CD4-positive, alpha-beta T cell treated with Interleukin-10 for 1 hour (primary cell): ENCODE measurements at places on chromosomes 12 and 14.

- no peak for DNase-seq
These were observed 289.9 kb upstream of the CAND1 start for GRCh38 chr12:66979251-66979650.

DNA sequence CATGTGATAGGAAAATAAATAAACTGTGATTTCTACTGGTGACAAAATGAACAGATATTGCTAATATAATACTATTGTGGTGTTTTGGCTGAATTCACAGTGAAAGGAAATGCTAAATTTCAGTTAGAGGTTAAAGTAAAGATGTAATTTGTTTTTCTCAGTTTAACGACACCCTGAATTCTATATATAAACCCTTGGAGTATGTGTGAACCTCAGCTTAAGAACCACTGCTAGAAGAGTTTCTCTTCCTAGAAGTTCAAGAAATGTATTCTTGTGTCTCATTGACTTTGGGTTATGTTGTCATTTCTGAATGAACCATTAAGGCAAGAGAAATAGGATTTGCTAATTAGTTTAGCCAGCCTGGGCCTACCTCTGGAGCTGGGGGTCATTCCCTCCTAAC, 8.2 kb downstream of the FBXO34 start:
- DNase-seq = no peak

GRCh38 chr14:100604709-100605108, 17.5 kb upstream of the BEGAIN start:
- no peak for DNase-seq

GRCh38 chr12:26090836-26091510, 33.9 kb downstream of the BHLHE41 start:
- DNase-seq = no peak

DNA sequence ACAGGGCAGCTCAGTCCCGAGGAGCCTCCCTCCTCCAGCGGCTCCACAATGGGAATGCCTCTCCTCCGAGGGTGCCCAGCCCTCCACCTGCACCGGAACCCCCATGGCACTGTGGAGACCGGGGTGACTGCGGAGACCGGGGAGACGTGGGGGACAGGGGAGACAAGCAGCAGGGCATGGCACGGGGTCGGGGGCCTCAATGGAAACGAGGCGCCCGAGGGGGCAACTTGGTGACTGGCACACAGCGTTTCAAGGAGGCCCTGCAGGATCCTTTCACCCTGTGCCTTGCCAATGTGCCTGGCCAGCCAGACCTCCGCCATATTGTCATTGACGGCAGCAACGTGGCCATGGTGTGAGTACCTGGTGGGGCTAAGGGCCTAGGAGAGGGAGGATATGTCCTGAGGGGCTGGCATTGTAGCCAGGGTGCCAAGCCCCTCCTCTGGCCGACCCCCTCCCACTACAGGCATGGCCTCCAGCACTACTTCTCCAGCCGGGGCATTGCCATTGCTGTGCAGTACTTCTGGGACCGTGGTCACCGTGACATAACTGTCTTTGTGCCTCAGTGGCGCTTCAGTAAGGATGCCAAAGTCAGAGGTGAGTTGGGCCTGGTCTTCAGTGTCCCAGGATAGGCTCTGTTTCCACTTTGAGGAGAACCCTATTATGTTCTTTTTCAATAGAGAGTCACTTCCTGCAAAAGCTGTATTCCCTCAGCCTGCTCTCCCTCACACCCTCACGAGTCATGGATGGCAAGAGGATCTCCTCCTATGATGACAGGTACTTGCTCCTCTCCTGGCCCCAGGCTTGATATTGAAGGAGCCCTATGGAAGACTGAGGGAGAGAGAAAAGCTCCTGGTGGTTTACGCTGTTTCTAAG, 2.7 kb downstream of the KHNYN start:
- no peak for DNase-seq

DNA sequence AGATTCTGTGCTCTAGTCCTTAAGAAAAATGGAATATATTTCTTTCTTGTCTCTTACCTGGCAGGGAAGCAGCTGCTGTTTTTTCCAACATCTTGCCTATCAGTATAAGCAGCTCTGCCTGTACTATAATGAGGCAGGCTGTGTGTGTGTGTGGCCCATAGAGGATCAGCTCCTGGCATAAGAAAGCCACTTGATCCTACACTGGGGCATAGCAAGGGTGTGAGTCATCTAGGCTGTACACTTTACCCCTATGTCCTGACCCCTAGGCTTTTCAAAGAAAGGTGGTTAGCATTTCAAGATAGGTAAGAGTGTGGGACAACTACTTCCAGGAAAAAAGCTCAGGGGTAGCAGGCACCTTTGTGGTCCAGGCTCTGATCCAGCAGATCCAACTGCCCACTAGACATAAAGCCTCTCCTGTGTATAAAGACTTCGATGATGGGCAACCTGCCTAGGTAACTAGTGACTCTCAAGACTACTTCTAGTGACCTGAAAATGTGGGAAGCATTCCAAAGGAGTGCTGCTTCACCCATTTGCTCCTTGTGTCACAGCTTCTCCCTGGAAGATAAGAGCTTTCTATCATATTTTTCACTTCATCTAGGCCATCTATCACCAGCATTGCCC, 4.9 kb upstream of the SENP1 start:
- DNase-seq = no peak

DNA sequence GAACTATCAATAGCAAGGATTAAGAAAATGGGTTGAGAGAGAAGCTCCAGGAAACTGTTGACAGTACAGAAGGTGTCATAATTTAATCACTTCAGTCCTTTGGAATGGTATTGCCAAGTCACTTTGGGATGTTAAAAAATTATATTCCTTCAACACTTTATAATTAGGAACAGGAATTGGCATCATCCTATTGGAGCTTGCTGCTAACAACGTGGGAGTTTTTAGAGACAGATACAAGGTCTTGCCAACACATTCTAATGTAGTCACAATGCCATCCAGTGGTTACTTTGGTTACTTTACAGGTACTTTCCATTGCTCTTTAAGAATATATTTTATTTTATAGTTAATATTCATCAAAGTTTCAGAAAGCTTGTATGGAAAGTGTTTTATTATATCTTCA, 310.1 kb downstream of the SYT1 start:
- DNase-seq = no peak

DNA sequence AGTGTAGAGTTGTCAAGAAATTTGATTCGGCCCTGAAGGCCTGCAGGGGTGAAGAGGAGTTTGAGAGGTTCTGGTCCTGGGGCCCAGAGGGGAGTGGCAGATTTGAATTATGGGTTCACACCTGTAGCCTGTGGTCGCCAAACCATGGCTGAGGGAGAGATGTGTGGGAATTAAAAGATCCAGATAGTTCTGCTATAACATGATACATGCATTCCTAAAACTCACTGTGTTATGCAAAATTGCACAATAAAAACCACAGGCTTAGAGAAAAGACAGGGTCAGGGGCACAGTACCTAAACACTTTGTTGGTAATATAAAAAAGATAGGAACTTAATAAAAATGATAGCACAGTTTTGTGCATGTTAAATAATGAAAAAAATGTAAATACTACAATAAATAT, 106.2 kb downstream of the TMEM30B start:
- no peak for DNase-seq

DNA sequence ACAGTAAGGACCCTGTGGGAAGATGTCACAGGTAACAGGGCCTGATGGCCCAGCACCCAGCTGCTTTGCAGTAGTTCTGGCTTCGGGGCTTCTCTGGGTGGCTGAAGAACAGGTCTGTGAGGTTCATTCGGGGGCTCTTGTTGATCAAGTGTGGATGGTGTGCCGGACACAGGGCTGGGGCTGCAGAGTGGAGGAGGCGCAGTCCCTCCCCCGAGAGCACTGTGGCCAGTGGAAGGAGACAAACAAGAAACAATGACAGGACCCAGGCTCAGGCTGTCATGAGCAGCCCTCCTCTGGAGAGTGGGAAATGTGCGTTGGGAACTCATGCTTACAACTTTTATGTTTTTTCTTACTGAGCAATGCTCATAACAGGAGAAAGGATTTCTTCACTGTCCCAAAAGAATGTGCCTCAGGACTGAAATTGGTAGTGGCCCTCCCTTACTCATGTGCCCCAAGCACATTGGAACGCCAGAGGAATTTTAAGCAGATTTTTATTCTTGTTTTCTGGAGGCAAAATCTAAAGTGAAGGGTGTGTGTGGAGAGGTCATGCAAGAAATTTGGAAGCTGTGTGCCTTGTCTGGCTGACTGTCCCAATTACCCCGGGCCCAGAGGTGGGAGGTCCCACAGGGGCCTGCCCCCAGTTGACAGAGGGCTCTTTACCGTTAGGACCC, 233.8 kb downstream of the CACNA1C start:
- DNase-seq = no peak

GRCh38 chr14:69701291-69701690, 65.7 kb upstream of the SRSF5 start:
- no peak for DNase-seq

DNA sequence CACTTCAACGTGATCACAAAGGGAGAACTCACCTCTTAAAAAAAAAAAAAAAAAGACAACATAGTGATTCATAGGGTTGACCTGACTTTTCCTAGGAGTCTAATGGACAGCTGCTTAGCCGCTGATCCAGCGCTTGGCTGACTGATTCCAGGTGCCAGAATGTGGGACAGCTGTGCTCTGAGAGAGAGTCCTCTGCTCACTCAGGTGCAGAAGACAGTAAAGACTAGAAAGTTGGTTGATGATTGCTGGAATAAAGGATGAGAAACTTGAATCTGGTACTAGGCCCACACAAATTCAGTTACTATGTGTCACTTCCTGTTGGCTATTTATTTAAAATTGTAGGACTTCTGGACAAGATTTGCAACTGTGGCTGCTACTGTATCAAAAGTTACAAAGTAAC, 229.4 kb downstream of the CHST11 start:
- no peak for DNase-seq

- DNase-seq = no peak
These were observed 313.2 kb upstream of the DIO3 start for GRCh38 chr14:101247842-101248725.

- DNase-seq = no peak
These were observed 23.2 kb upstream of the LYZ start for GRCh38 chr12:69324797-69325466.

DNA sequence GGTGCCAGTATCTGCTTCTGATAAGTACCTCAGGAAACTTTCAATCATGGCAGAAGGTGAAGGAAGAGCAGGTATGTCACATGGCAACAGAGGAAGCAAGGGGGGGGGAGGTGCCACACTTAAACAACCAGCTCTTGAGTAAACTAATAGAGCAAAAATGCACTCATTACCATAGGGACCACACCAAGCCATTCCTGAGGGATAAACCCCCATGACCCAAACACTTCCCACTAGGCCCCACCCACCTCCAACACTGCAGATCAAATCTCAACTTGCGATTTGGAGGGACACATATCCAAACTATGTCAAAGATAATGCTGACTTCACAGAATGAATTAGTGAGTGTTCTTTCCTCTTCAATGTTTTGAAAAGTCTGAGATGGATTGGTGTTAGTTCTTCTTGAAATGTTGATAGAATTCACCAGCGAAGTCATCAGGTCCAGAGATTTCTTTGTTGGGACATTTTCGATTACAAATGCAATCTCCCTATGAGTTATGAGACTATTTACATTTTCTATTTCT, 16.6 kb downstream of the TFCP2 start:
- no peak for DNase-seq

GRCh38 chr14:50039734-50040400, 76.5 kb downstream of the VCPKMT start:
- peak; percentile 31 for DNase-seq

DNA sequence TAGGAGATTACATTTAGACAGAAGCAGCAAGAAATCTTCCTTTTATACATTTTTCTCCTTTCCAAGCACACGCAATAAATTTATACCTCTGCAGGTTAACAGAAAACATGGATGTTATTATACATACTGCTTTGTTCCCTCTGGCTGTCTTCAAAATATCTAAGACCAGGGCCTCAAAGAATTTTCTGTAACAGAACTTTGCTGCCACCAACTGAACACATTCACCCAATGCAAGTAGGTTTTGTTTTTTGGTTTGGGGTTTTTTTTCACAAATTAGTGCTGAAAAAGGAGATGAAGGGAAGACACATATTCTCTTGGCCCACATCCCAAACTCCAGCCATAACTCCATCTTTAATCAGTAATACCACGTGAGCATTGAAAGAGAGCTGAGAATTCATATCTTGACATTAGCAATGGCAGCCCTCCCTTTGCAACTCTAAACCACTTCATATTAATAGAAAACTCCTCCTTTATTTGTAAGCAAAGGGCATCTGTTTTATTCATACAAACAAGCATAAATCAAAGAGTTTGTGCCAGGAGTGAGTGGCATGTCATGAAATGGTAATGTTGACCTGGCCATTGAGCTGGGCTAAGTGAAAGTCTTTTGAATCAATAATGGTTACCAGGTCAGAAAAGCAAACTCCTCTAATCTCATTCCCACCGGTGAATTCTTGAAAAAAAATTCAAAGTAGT, 150.8 kb upstream of the FSCB start:
- no peak for DNase-seq

DNA sequence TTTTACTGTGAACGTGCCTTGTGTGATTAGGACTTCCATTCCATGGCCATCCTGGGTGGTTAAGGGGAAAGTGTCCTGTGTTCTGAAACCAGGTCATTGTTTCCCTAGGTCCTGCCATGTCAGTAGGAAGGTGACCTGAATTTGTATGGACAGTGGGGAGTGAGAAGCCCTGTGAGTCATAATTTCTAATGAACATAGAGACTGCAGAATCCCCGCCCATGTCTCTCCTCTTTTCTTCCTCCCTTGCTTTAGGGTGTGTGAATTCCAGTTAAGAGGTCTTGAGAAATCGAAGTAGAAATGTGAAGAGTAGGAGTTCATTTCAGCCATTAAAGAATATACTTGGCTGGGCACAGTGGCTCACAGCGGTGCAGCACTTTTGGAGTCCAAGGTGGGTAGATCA, 8.1 kb downstream of the TTC9 start:
- DNase-seq = no peak

DNA sequence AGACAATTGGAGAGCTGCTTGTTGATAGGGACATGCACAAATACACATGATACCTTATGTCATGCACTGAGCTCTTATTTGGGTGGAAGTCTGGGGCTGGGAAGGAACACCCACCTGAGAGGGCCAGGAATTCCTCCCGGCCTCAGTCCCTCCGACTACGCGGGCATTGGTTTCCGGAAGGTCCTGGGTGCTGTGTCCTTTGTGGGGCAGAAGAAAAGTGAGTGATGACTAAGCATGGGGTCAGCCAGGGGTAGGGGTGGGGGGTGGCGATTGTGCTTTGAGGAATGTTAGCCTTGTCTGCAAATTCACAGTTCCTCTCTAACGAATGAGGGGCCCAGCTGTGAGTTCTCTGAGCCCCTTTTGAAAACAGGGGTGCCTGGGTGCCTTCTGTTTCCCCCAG, 798 bp downstream of the CELA1 start:
- no peak for DNase-seq

- peak; percentile 28 for DNase-seq
These were observed 24.3 kb upstream of the PCNX1 start for GRCh38 chr14:70882776-70883492.

GRCh38 chr14:102592763-102593060, 263 bp downstream of the RCOR1 start:
- DNase-seq = no peak

GRCh38 chr12:103915306-103915705, 14.9 kb upstream of the HSP90B1 start:
- no peak for DNase-seq

- no peak for DNase-seq
These were observed 87.4 kb downstream of the CPNE8 start for GRCh38 chr12:38817942-38818341.

- DNase-seq = no peak
These were observed 57.1 kb downstream of the VWF start for GRCh38 chr12:6067152-6067916.

GRCh38 chr12:14970473-14970872, 2.4 kb upstream of the PDE6H start:
- DNase-seq = no peak
